ENCODE measurements at places on chromosomes 12 and 14.

DNA sequence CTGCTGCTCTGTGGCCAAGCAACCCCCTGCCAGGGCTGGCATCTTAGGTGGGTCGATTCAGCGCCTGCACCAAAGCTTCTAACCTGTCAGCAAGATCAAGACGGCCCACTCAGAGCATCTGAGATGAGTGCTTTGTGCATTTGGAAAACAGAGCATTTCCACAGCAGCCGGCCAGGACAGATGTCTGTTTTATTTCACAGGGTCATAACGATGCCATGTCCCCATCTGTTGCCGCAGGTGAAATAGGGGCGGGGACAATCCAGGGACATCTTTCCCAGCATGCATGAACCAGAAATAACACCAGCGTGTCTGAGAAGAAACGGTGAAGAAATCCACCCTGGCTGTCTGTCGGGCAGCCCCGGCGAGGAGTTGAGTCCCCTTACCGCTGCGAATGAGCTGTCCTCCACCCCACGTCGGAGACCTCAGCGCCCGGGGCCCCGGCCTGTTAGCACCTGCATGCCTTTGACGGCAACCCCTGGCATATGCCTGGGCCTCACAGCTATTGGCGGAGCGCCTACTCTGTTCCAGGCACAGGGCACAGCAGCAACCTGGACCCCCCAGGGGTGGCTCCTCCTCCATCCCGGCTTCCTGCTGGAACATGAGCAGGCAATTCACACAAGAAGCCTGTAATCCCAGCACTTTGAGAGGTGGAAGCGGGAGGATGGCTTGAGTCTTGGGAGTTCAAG is 30.6 kb upstream of the ULK1 start:
- no peak for DNase-seq

- no peak for DNase-seq
Measured at GRCh38 chr12:31578632-31579031, 12.3 kb downstream of the DENND5B start.

DNA sequence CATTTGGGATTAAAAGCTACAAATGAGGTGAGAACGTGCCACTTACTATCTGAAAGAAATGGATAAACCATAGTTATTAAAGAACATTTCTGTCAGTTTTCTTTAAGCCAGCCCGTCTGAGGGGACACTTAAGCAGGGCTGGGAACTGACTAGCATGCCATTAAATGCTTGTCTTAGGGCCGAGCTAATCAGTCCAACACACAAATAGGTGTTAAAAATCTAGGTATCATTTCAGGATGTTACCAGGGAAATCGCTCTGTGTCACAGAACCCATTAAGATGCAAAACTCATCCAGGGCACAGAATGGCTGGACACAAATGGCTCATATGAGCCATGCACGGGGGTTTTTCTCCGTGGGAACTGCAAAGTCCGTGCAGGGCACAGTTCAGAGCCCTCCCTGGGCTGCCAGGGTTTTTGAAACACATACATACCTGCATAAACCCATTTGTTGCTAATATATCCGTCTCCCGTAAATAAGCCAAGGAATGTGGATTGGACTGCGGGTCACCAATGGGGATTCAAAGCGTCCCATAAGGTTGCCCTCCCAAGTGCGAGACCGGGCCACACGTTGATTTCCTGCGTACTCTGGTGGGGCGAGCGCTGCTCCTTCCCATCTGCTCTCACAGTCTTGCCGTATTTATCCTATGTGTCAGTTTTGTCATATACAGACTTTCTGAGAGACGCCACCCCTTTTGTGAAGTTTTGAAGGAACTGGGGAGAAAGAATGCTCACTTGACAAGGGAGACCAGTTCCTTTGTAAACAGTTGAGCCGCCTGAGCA is 5.4 kb upstream of the GSC start:
- no peak for DNase-seq

DNA sequence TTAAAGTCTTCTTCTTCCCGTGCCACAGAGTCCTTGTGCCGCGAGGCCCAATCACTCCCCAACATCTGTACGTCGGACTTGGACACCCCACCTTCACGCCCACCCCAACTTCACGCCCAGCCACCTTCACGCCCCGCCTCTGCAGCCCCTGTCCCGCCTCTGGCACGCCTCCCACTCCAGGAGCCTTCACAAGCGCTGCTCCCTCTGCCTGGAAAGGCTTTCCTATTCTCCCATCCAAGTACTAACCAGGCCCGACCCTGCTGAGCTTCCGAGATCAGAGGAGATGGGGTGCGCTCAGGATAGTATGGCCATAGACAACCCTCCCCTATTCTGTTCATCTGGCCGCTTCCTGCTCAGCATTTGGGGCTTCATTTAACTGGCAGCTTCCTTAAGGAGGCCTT is 17.3 kb upstream of the EIF5 start:
- DNase-seq: no peak

DNA sequence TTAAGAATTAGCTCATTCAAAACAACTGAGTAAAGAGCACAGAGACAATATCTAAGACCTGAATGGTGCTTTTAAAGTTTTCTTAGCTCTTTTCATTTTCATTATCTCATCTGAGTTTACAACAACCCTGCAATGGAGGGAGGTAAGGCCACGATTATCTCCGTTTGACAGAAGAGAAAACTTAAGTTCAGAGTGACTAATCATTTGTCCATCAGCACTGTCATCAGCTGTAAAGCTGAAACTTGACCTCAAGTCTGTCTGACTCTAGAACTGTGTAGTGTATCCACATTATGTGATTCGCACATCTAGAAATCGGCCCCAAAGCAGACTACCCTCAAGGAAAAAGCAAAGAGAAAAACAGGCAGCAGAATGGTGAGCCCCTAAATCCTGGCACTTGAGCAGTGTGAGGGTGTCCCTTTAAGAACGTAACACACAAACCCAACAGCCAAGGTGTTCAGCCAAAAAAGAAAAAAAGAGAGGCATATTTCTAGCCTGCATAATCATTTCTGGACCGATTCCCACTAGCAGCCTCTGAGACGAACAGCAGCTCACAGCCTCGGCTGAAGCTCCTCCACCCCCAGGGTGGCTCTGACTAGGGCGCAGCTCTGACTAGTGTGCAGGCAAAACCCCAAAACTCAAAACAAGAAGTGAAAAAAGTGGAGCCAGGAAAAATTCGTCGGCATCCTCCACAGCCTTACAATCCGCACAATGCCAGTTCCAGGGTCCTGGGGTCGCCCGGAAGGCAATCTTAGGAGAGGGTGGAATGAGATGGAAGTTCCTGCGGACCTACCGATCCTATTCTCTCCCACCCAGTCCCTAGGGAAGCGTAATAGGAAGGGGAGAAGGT is 1.6 kb downstream of the STXBP6 start:
- no peak for DNase-seq

DNA sequence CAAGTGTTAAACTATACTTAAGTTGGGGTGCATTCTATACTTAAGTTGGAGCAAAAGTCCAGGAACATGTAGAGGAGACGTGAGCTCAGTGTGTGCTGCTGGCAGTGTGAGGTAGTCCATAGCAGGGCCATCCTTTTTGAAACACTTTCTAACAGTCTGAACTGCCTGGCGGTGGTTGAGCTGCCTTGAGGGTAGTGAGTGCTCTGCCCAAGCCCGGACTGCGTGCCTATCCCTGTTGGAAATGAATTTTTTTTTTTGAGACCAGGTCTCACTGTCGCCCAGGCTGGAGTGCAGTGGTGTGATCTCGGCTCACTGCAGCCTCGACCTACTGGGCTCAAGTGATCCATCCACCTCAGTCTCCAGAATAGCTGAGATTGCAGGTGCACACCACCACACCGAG is 14.1 kb downstream of the KCNH3 start:
- DNase-seq: no peak

- no peak for DNase-seq
Measured at GRCh38 chr12:72025524-72025923, 86.9 kb downstream of the TPH2 start.

DNA sequence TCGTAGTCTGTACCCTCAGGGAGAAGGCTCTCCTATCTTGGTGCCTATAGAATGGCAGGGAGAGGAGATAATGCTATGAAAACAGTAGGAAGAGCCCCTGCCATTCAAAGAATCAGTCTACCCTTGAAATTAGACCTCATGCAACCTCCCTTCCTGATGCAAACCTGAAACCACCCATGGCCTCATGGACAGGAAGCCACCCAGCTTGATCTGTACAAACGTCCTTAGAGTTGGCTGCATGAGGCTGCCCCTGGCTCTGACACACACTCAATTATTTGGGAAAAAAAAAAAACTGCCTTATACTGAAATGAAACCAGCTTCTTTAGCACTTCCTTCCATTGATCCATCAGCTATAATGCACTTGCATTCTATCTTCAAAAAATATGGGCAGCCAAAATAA is 116.6 kb upstream of the BCL2L14 start:
- DNase-seq: no peak

GRCh38 chr12:57727758-57728395 is 10.7 kb downstream of the AGAP2 start:
- DNase-seq: no peak

DNA sequence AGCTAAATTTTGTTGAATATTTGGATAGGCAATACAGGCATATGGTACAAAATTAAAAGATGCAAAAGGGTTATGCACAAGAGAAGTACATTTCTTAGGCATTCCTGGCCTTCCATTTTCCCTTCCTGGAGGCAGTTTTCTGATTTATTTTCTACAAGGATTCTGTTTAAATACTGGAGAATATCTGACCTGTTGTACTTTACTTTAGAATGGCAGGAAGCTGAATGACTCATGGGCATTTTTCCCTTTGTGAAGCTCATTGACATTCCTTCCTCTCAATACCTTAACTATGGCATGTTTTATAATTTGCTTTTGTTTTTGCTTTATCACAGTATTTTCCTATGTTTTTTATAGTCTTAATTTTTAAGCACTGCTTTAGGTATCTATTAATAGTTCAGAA is 62.7 kb downstream of the RCOR1 start:
- no peak for DNase-seq
